ENCODE measurements at places on chromosomes 12 and 14. TPM values are rescaled to one million over a fixed set of nuclear protein-coding genes. Genes with fewer than 3 reads are reported as not detected.

GRCh38 chr12:95591731-95592130, 40.5 kb upstream of the USP44 start:
- peaks cover 3% of the 10 kb centered on the region for H3K27me3 ChIP-seq
- H3K4me3 ChIP-seq, result no peak overlapping the region
- no peaks in the 10 kb centered on the region for H3K36me3 ChIP-seq
- no peak overlapping the region for H3K27ac ChIP-seq
- no peak for DNase-seq

HCAR1 gene
- polyA plus RNA-seq, result not detected

DNA sequence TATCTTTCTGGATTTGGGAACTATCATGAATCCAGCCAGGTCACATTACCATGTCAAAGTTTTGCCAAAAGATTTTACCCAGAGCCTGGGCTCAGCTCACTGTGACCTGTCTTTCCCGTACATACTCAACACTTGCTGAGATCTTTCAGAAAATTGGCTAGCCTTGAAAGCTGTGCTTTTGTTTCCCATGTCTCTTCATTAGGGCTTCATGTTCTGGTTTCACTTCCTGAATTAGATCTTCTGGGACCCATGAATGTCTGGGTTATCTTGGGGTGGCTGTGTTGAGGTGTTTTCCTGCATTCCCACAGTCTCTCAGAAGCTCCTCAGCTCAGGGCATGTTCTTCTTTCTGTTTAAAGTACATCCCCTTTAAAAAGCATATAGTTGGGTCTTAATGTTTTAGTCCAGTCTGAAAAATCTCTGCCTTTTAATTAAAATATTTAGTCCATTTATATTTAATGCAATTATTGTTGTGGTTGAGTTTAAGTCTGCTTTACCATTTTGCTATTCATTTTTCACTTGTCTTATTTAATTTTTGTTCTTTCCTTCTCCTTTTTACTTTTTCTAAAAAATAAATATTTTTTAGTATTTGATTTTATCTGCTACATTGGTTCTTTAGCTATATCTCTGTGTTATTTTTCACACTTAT, 242.7 kb downstream of the VRK1 start:
- no peak overlapping the region for H3K4me3 ChIP-seq
- H3K27me3 ChIP-seq, result peaks cover 2% of the 10 kb centered on the region
- no peak overlapping the region for H3K27ac ChIP-seq
- no peaks in the 10 kb centered on the region for H3K4me1 ChIP-seq
- no peaks in the 10 kb centered on the region for H3K36me3 ChIP-seq
- no peak for DNase-seq

MYF5 gene
- not detected for polyA plus RNA-seq

GRCh38 chr14:103302966-103303365, 31.1 kb upstream of the EIF5 start:
- no peaks in the 10 kb centered on the region for H3K4me1 ChIP-seq
- H3K4me3 ChIP-seq, result no peak overlapping the region
- no peak overlapping the region for H3K27ac ChIP-seq
- no peak for DNase-seq
- no peaks in the 10 kb centered on the region for H3K36me3 ChIP-seq

DNA sequence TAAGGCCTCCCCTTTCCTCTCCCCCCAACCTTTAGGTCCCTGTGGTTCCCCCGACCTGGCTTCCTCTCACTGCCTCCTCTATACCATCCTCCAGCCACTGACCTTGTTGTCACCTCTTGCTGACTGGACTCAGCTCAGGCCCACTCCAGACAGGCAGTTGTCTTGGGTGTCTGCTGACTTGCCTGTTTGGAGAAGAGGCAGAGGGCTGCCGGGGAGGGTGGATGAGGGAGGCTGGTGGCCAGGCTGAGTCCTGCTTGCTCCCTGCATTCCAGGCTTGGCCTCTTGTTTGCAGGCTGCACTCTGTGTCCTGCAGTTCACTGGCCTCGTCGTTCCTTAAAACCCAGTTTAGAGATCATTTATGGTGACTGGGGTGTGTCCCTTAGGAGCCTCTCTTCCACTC, 31.0 kb upstream of the RD3L start:
- H3K4me1 ChIP-seq, result no peaks in the 10 kb centered on the region
- no peak for DNase-seq
- H3K4me3 ChIP-seq, result no peak overlapping the region
- H3K36me3 ChIP-seq, result no peaks in the 10 kb centered on the region
- H3K27me3 ChIP-seq, result no peaks in the 10 kb centered on the region

ZNF891 gene
- 0.75 TPM for polyA plus RNA-seq

GRCh38 chr14:74476107-74476506, 17.0 kb downstream of the NPC2 start:
- H3K27me3 ChIP-seq, result no peaks in the 10 kb centered on the region
- H3K4me1 ChIP-seq, result no peaks in the 10 kb centered on the region
- H3K36me3 ChIP-seq, result peaks cover 19% of the 10 kb centered on the region
- no peak overlapping the region for H3K4me3 ChIP-seq
- H3K27ac ChIP-seq, result no peak overlapping the region
- DNase-seq, result no peak

- H3K36me3 ChIP-seq, result no peaks in the 10 kb centered on the region
- no peaks in the 10 kb centered on the region for H3K27me3 ChIP-seq
- H3K4me3 ChIP-seq, result no peak overlapping the region
- H3K4me1 ChIP-seq, result no peaks in the 10 kb centered on the region
These were observed 511.1 kb downstream of the RPL10L start for GRCh38 chr14:46140445-46140844.

PPP2R5E gene
- 31.2 TPM for polyA plus RNA-seq

DNA sequence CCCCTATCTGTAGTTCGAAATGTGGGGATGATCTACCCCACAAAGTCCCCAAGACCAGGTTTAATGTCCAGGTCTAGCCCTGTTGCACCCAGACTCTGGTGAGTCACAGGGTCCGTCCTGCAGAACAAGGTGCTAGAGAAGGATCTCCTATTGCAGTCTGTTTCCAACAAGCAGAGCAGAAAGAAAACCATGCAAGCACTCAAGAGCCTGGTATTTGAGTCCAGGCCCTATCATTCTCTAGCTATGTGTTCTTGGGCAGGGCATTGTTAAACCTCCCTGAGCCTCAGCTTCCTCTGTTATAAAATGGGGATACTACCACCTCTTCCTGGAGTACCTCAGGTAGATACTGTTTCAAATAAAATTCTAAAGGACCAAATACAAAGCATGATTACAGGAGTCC, 24.4 kb downstream of the MAP3K9 start:
- no peak for DNase-seq
- no peak overlapping the region for H3K4me3 ChIP-seq
- no peak overlapping the region for H3K27ac ChIP-seq
- H3K4me1 ChIP-seq, result no peaks in the 10 kb centered on the region
- no peaks in the 10 kb centered on the region for H3K36me3 ChIP-seq
- no peaks in the 10 kb centered on the region for H3K27me3 ChIP-seq

- no peak overlapping the region for H3K4me3 ChIP-seq
- no peak for DNase-seq
- H3K36me3 ChIP-seq, result no peaks in the 10 kb centered on the region
- no peak overlapping the region for H3K27ac ChIP-seq
These were observed 114.8 kb upstream of the PRICKLE1 start for GRCh38 chr12:42704340-42704739.

HOXC11 gene
- polyA plus RNA-seq, result not detected

TM9SF1 gene
- polyA plus RNA-seq, result 42.3 TPM

TCL1B gene
- polyA plus RNA-seq, result not detected

DNA sequence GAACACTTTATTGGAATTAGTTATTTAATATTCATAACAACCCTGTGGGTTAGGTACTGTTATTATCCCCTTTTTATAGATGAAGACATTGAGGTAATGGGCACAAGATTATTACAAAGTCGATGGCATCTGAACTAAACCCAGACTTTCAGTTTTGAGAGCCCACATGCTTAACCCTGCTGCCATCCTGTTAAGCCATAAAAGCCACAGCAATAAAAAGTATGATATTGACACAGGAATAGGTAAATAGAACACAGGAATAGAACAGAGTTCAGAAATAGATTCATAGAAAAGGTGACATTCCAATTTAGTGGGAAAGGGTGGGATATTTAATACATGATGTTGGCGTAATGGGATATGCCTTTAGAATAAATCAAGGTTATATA, 119.8 kb downstream of the SLC38A1 start:
- no peak overlapping the region for H3K27ac ChIP-seq
- peaks cover 14% of the 10 kb centered on the region for H3K27me3 ChIP-seq
- no peaks in the 10 kb centered on the region for H3K36me3 ChIP-seq
- no peak for DNase-seq
- peaks cover 2% of the 10 kb centered on the region for H3K4me1 ChIP-seq

DNA sequence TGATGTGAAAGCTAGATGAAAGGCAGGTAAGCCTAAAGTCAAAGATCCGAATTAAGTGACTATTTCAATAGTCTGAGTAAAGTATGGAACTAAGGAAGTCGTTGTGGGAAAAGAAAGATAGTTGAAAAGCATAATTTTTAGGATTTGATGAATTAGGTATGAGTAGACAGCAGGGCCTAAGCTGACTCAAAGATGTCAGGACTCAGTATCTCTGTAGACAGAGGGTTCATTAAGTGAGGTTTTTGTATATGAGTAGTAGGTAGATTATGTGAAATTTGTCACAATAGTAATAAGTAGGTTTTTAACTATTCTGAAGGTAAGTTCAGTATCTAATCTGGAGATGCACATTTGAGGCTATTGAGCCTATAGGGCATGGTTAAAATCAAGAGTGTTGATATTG, 196.4 kb downstream of the RASSF9 start:
- no peak overlapping the region for H3K27ac ChIP-seq
- no peak overlapping the region for H3K4me3 ChIP-seq
- no peak for DNase-seq
- H3K27me3 ChIP-seq, result no peaks in the 10 kb centered on the region
- no peaks in the 10 kb centered on the region for H3K36me3 ChIP-seq

DNA sequence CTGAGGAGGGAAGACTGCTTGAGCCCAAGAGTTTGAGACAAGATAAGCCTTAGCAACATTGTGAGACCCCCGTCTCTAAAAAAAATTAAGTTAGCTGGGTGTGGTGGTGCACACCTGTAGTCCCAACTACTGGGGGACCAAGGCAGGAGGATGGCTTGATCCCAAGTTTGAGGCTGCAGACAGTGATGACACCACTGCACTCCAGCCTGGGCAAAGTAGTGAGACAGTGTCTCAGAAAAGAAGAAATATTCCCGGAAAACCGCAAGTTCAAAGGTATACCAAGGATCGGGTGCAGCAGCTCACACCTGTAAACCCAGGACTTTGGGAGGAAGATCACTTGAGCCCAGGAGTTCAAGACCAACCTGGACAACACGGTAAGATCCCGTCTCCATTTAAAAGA, 5.8 kb downstream of the PTGES3 start:
- H3K36me3 ChIP-seq, result peaks cover 20% of the 10 kb centered on the region
- no peaks in the 10 kb centered on the region for H3K27me3 ChIP-seq
- DNase-seq, result no peak
- H3K4me1 ChIP-seq, result peaks cover 76% of the 10 kb centered on the region
- H3K27ac ChIP-seq, result peak overlapping the region; percentile 99
- H3K4me3 ChIP-seq, result peak overlapping the region; percentile 10

MYO1H gene
- not detected for polyA plus RNA-seq

- H3K36me3 ChIP-seq, result no peaks in the 10 kb centered on the region
- H3K4me3 ChIP-seq, result no peak overlapping the region
- H3K27me3 ChIP-seq, result no peaks in the 10 kb centered on the region
- H3K27ac ChIP-seq, result no peak overlapping the region
- no peaks in the 10 kb centered on the region for H3K4me1 ChIP-seq
These were observed 111.9 kb upstream of the CCDC175 start for GRCh38 chr14:59688224-59689170.

DNA sequence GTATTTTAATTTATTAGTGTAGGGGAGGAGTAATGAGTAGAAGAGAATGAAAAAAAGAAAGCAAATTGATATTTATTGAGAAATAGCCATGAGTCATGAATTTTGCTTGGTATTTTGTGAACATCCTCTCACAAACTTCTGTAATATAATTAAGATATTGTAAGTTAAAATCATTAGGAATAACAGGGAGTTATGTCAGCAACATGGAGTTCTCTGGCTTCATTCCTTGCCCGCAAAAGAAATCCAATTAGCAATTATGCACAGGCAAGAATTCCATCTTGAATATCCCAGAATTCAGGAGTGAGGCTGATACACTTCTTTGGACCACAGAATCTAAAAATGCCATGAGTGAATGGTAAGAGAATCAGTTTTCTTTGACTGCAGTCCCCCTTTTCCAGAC, 94.3 kb upstream of the PTHLH start:
- no peaks in the 10 kb centered on the region for H3K27me3 ChIP-seq
- no peaks in the 10 kb centered on the region for H3K36me3 ChIP-seq
- DNase-seq, result no peak
- no peak overlapping the region for H3K4me3 ChIP-seq
- H3K4me1 ChIP-seq, result peaks cover 7% of the 10 kb centered on the region
- no peak overlapping the region for H3K27ac ChIP-seq

PRMT5 gene
- 43.3 TPM for polyA plus RNA-seq

FAM181A gene
- not detected for polyA plus RNA-seq

DNA sequence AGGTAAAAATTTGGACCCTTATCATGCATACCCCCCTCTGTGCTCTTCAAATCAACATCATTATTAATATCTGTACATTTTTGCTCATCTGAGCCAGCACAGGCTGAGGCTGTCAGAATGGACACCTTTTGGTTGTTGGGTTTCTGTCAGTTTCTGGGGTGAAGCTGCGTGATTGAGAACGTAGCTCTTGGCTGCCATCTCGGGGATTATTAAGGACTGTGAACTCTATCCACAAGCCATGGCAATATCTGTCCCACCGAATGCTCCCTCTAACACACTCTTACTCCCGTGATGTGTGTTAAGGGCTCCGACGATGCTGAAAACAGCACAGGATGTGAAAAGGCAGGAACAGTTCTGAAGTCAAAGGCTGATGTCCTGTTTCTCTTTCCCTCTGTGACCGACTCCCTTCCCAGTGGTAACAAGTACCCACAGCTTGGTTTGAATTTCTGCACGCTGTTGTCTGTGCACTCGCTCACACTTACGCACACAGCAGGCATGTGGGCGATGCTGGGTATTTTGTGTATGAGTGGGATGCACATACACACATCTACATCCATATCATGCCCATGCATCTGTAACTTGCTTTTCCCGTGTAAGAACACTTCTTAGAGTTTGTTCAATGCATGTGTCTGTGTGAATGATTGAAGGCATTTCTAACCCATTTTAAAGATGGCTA, 405.6 kb downstream of the TMEM121 start:
- H3K27me3 ChIP-seq, result peaks cover 13% of the 10 kb centered on the region
- H3K36me3 ChIP-seq, result no peaks in the 10 kb centered on the region
- no peak overlapping the region for H3K27ac ChIP-seq
- no peak overlapping the region for H3K4me3 ChIP-seq
- peak; percentile 24 for DNase-seq
- H3K4me1 ChIP-seq, result no peaks in the 10 kb centered on the region

DNA sequence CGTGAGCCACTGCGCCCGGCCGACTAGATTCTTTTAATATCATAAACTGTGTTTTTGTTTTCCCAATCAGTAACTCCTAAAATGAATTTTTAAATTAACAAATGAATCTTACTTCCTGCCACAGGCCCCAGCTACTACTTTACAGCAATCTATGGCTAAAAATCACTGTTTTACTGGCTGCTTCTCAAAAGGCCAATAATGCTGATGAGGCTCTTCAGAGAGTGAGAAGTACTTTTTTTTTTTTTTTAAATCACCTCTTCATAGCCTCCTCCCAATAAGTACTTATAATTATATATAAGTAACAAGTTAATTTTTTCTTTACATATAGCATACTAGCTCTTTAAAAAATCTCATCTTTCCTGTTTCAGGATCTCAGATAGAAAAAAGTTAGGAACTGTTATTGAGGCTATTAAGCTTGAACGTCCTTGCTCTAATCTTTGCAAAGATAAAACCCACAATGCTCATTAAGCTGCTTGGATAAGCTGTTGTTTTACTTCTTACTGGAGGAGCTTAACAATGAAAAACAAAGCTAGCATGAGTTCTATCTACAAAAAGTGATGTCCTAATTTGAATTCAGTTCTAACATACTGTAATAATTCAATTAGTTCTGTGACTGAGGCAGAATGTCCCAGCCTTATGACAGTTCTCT, 12.8 kb upstream of the WDR20 start:
- no peak for DNase-seq
- H3K36me3 ChIP-seq, result no peaks in the 10 kb centered on the region
- H3K4me3 ChIP-seq, result no peak overlapping the region
- no peak overlapping the region for H3K27ac ChIP-seq
- H3K4me1 ChIP-seq, result no peaks in the 10 kb centered on the region
